ENCODE measurements at places on chromosomes 5 and 9.

GRCh38 chr5:1410156-1411014 is 34.9 kb downstream of the SLC6A3 start:
- DNase-seq: no peak

DNA sequence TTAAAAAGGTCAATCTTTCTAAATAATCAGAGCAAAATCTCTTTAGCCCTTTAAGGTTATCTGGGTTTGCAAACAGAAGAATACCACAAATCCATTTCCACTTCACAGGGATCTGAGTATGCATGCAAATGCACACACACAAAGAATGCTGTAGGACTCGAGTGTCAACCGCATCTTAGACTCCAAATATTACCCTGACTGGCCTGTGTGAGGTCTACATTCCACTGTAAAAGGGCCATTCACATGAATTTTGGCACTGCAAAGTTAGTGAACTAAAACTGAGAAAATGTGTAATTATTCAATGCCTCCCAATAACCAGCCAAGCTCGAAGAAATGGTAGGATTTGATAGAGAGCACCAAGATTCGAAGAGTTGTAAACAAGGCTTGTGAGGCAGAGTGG is 199.9 kb downstream of the AGTPBP1 start:
- no peak for DNase-seq

- no peak for DNase-seq
Measured at GRCh38 chr5:154345255-154345952, 100.4 kb upstream of the SAP30L start.

GRCh38 chr5:156031181-156031580 is 295.8 kb upstream of the SGCD start:
- no peak for DNase-seq

DNA sequence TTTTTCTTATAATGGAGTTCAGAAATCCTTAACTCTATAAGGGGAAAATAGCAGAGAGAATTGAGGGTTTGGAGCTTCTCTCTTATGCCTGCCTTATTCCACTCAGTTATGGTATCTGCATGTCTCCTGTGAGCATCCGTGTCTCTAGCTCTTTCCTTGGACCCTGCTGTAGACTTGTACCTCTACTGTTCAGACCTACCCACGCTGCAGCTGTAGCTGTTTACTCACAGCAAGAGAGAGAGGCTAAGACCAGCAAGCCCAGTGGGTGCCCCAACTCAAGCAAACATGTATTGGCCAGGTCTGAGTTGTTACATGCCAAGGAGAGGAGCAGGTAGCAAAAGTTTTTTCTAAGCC is 7.1 kb upstream of the PCSK1 start:
- DNase-seq: no peak

GRCh38 chr9:130714586-130715110 is 21.1 kb downstream of the EXOSC2 start:
- no peak for DNase-seq

DNA sequence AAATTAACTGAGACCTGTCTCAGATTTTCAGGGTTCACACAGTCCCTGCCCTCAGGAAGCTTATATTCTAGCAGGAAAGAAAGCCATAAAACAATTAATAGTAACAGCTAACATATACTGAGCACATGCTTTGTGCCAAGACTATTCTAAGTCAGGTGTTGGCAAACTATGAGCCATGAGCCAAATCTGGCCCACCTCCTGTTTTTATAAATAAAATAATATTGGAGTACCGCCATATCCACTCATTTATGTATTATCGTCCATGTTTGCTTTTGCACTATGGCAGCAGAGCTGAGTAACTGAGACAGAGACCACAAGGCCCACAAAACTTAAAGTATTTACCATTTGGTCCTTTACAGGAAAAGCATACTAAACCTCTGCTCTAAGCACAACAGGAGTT is 83.3 kb upstream of the TRIO start:
- no peak for DNase-seq
